ENCODE measurements at places on chromosomes 3 and 15.

DNA sequence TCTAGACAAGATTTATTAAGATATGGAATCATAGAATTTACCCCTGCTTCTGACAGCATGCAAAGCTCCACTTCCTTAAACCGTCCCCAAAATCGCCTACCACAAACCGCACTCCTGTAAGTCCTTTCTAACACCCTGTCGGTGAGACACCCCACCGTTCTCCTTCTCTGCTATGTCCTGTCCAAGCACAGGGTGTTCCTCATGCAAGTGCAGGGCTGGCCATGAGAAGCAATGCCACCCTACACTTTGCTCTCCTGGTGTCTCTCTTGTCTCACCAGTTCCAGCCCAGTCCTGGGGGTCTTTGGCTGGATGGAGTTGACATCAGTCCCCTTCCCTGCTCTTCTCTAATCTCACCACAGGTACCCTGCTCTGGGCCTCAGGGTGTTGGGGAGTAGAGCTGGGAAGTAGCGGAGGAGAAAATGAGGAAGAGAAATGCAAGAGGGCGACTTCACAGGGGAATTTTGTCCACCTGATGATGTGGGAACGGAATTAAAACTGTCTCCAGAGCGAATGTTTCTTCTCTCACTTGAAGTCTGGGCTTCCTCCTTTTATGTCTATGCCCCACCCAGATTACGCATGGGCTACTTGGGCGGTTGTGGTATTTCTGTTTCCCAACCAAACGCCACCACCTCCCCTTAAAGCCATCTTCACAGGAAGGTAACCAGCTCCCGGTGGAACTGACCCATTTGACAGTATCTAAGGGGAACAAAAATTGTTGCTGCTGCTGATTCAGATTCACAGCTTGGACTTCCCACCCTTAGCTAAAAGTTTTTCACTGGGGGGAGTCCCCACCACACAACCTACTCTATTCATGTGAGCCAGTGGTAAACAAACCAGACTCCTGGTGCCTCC, 49.9 kb downstream of the CASR start:
- no peak for DNase-seq

- DNase-seq, result no peak
Measured at GRCh38 chr3:9169956-9170850, 79.2 kb downstream of the SRGAP3 start.

DNA sequence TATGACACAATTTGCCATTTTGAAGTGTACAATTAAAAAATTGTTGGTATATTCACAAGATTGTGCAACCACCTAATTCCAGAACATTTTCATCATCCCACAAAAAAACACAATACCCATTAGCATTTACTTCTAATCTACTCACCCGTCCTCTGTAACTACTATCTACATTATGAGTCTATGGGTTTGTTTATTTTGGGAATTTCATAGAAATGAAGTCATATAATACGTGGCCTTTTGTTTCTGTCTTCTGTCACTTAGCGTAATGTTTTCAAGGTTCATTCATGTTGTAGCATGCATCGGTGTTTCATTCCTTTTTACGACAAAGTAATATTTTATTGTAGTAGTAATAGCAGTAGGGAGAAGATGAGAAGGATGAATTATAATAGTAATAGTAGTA, 55.2 kb upstream of the CNTN6 start:
- no peak for DNase-seq

DNA sequence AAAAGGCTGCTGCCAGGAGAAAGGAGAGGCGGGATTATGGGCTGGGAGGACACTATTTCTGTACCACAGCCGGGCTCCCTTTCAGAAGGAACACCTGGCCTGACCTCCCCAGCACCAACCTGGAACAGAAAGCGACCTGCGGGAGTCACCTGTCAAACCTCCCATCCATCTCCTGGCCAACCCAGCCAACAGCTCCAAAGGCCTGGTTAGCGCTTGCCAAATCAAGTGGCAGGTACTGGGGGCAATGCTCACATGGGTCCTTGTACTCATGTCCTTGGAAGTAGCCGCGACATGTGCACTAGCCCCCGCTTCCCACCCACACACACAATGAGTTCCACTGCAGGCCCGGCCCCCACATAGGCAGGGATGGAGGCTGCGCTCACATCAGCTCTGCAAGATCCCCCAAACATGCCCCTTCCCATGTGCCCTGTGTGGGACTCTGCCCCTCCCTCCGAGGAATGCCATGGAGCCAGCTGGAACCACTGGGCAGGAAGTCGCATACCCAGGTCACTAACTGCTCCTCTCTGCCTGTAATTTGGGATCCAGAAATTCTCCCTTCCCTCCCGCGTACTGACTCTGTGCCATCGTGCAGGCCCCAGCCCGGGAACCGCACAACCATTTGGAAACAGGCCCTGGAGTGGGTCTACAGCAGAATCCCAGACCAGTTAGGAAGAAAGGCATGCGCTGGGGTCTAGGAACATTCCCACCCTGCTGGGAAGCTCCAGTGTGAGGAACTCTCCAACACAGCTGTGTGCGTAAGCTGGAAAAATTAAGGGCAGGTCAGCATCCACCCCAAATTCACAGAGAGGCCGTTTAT, 98.9 kb downstream of the LRIG1 start:
- no peak for DNase-seq

- DNase-seq, result no peak
Measured at GRCh38 chr3:122410639-122411038, 5.2 kb downstream of the WDR5B start.

GRCh38 chr3:188706176-188706575, 465.6 kb upstream of the TPRG1 start:
- no peak for DNase-seq

- no peak for DNase-seq
Measured at GRCh38 chr3:51581524-51581923, 43.0 kb downstream of the RAD54L2 start.

GRCh38 chr3:121698476-121698875, 37.8 kb upstream of the HCLS1 start:
- no peak for DNase-seq

- DNase-seq, result no peak
Measured at GRCh38 chr3:177060492-177060891, 136.8 kb downstream of the TBL1XR1 start.

GRCh38 chr15:53658255-53658654, 101.2 kb downstream of the WDR72 start:
- DNase-seq, result no peak

DNA sequence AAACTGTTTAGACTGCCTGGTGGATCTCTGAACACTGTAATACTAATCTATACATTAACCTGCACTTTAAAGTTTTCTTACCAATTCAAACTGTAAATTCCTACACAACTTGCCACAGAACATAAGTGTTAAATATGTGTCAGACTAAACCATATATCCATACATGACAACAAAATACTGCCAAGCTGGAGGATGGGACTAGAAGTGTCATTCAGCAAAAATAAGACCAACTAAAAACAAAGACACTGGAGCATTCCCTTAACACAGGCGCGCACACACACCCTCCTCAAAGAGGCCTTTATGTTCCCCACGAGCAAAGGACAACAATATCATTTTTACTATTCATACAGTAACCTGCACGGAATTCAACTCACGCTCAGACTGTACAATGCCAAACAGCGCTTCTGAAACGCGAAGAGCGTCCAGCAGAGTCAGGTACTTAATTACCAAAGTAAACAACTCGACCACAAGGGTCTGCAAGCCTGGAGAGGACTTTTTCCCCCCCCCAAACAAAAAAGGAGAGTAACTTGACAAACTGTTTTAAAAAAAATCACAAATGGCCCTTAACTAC, 1.1 kb downstream of the DCUN1D1 start:
- no peak for DNase-seq

GRCh38 chr15:63500265-63501250, 3.8 kb upstream of the USP3 start:
- no peak for DNase-seq

DNA sequence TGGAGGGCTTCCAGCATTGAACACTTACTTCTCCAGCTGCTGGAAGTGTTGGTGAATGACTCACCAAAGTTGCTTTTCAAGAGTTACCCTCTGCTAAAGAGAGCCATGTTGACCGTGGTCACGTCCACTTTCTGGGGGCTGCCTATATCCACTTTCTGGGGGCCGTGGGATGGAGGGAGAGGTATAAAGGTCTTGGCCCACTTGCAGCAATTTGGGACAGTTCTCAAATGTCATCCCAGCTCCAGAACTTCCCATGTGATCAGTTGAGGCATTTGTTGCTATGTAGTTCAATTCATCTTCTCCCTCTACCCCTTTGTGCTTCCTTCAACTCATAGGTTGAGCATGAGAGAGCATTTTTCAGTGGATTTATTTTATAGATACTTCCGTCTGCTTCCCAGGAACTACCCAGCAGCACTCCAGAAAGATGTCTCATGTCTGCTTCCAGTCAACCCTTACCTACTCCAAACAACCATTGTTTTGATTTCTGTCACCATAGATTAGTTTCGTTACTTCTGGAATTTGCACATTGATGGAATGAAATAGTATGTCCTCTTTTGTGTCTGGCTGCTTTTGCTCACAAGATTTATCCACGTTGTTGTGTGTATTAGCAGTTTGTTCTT, 130.6 kb downstream of the TCF12 start:
- DNase-seq, result no peak

DNA sequence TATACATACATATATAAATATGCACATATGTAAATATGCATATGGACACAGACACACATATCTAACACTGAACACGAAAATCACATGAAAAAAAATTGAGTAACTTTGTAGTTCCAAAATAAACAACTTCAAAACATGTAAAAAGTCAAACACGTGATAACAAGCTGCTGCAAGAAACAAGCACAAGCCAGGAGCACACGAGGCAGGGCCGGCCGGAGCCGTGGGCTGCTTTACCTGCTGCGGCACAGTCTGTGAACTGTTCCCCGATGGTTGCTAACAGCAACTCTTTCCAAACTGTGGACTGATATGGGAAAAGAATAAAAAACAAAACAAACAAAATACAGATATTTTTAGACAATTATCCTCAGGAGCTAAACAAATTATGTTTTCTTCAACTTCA, 31.6 kb downstream of the EIF4E3 start:
- no peak for DNase-seq

GRCh38 chr15:66706225-66706732, 4.2 kb downstream of the SMAD6 start:
- DNase-seq, result no peak

GRCh38 chr3:18114894-18115293, 310.2 kb downstream of the SATB1 start:
- DNase-seq, result no peak

DNA sequence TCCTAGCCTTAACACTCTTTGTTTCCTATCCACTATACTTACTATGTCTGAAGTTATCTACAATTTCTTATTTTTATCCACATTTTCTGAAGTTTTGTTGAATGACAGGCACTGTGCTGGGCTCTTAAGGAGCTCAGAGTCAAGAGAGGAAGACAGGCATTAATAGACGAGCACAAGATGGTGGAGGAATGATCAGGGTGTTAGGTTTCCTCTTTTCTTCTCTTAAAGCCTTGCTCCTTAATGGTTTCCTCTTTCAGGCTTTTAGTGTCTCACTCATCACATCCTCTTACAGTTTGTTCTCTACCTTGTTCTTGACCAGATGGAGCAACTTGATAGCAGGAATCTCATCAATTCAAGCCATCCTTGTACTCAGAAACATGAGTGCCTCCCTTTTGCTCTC, 52.9 kb upstream of the BCL6 start:
- no peak for DNase-seq

GRCh38 chr15:60536951-60537350, 58.0 kb upstream of the ICE2 start:
- no peak for DNase-seq

DNA sequence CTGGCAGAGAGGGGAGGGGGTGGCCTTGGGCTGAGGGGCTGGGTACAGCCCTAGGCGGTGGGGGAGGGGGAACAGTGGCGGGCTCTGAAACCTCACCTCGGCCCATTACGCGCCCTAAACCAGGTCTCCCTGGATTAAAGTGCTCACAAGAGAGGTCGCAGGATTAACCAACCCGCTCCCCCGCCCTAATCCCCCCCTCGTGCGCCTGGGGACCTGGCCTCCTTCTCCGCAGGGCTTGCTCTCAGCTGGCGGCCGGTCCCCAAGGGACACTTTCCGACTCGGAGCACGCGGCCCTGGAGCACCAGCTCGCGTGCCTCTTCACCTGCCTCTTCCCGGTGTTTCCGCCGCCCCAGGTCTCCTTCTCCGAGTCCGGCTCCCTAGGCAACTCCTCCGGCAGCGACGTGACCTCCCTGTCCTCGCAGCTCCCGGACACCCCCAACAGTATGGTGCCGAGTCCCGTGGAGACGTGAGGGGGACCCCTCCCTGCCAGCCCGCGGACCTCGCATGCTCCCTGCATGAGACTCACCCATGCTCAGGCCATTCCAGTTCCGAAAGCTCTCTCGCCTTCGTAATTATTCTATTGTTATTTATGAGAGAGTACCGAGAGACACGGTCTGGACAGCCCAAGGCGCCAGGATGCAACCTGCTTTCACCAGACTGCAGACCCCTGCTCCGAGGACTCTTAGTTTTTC, 4.9 kb downstream of the ISL2 start:
- DNase-seq, result no peak

- no peak for DNase-seq
Measured at GRCh38 chr15:88653200-88654064, 14.6 kb downstream of the ISG20 start.

DNA sequence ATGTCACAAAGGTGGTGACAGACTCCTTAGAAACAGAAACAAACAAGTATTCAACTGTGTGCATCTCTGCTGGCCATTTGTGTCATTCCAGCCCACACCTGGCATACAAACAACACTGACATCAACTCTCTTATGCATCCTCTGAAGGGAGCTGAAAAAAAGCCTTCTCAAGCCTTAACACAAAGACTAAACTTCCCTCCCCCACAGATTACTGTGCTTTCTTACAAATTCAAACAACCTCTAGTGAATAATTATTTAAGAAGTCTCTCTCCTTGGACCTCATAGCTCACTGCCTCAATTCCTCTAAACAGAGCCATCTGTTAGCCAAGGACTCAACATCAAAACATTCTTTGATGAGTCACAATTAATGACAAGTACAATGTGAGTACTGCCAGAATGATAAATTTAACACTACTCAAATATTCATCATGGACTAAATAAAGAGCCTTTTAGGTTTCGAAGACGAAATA, 132.1 kb downstream of the WDR76 start:
- DNase-seq, result no peak

GRCh38 chr3:17075358-17075757, 190.6 kb downstream of the PLCL2 start:
- DNase-seq, result no peak

DNA sequence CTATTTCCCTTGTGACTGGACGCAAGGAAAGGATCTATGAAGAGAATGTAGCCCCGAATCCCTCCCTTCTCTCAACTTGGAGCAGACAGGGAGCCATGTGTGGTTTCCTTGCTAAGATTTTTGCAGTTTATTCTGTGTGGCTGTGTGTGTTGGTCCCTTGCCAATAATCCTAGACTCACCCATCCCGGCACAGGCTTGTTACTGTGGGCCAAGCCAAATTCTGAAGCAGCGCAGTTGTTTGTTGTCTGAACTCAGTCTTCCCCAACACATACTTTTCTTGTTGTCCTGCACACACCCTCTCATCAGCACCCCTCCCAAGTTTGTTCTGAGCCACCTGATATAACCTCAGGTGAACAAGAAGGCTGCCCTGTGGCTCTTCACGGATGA, 193.3 kb upstream of the CTDSPL start:
- DNase-seq, result no peak

DNA sequence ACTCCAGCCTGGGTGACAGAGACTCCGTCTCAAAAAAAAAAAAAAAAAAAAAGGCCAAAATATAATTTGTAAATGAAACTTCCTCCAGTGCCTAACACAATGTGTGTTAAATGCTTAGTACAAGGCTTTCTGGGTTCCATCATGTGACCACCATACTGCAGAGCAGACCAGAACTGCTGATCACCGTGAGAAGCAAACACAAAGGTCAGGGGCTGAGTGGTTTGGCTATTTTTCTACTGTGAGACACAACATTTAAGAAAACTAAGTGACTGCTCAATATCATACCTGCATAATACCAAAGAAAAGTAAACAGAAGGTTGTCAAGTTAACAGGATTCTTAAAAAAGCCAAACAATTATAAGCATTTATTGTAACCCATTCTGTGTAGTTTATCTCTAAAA, 13.2 kb downstream of the ABCC5 start:
- no peak for DNase-seq
